ENCODE measurements at places on chromosomes 5 and 9. TPM values are rescaled to one million over a fixed set of nuclear protein-coding genes. Genes with fewer than 3 reads are reported as not detected.
A peak's percentile ranks its signal among the peaks of the same experiment; 100 is the strongest.

GRCh38 chr5:172712610-172713009 is 58.4 kb downstream of the DUSP1 start:
- H3K36me3 ChIP-seq: no peaks in the 10 kb centered on the region
- peak; percentile 52 for DNase-seq
- no peak overlapping the region for H3K27ac ChIP-seq
- no peaks in the 10 kb centered on the region for H3K27me3 ChIP-seq

DNA sequence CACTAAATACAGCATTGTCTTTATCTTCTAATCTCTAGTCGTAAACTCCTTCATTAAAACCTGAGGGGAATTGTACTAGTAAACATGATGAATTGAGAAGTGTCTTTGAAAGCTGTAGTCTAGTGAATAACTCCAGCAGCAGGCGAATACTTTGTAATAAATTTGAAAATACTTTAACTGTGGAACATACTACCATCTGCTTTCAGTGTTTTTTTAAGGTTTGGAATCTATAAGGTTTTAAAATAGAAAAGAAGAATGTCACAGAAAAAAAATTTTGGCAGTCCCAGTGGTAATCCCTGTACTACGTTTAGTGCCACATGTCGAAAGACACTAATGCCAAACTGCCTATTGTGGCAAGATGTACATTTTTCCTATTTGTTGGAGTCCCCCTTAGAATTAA is 379.0 kb upstream of the NUDT12 start:
- H3K36me3 ChIP-seq: no peaks in the 10 kb centered on the region
- H3K27me3 ChIP-seq: no peaks in the 10 kb centered on the region
- H3K4me1 ChIP-seq: no peaks in the 10 kb centered on the region
- DNase-seq: no peak
- H3K4me3 ChIP-seq: no peak overlapping the region
- H3K27ac ChIP-seq: no peak overlapping the region

DNA sequence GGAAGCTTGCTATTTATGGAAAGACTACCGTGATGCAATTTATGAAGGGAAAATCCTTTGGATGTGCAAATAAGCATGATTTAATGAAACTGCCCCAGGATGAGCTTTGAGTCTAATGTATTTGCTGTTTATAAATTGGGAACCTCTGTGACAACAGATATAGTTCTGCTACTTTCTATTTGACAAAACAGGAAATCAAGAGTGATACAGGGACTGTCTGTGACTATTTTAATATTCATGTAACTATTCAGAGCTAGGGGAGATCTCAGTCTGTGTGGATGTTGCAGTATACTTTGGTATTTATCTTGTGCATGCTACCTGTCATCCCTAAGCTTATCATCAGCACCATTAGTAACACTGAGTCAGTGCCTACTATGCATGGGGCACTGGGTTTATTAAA is 132.1 kb downstream of the PDZD2 start:
- no peak for DNase-seq
- no peak overlapping the region for H3K4me3 ChIP-seq
- no peaks in the 10 kb centered on the region for H3K36me3 ChIP-seq
- H3K27ac ChIP-seq: no peak overlapping the region

DNA sequence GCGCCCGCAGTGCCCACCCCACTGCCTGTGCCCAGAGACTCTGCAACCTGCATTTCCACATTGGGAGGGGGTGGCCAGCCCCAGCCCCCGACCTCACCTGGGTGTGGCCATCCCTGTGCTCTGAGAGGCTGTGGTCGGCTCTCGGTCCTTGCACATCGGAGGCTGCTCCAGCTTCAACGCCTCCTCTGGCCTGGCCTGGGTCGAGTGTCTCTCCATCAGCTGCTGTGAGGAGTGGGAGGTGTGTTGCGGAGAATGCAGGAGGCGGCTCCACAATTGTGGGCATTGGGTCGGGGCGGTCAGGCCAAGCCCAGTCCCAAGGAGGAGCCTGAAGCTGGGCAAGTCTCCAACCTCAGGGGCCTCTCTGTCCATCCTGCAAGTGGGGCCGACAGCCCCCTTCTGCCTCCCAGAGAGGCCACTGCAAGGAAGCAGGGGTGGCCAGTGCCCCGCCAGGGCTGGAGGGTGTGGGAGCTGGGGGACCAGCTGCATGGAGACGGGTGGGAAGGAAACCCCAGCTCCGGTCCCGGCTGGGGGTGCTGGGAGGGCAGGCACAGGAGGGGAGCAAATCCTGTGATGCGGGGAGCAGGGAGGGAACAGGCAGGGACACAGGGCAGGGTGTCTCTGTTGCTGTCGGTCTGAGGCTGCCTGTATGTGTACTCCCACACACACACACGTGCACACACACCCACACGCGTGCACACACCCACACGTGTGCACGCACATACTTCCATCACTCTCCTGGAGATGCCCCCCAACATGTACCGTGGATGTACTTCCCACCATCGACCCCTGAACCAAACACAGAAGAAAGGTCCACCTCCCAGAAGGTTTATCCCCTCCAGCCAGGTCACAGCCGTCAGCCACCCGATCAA is 28.9 kb downstream of the CCDC187 start:
- no peak overlapping the region for H3K27ac ChIP-seq
- H3K36me3 ChIP-seq: no peaks in the 10 kb centered on the region
- no peaks in the 10 kb centered on the region for H3K27me3 ChIP-seq

The EQTN gene
- total RNA-seq: not detected

The SPINK7 gene
- not detected for total RNA-seq

DNA sequence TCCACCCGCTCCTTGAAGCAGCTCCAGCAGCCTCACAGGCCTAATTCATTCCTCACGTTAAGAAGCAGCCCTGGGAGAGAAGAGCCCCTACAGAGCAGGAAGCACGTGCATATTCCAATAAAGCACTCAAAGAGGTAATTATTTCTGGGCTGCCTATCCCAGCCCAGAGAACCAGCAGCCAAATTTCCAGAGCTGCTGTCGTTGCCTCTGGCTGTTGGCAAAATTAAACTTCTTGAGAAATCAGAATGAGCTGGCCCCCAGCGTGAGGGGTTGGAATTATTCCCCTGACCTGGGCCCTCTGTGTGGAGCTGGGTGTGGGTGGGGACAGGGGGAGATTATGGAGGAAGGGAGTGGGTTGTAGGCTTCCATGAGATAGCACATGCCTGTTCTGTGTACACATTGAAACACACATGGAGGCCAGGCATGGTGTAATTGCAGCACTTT is 86.8 kb upstream of the HSPA9 start:
- no peaks in the 10 kb centered on the region for H3K36me3 ChIP-seq
- DNase-seq: no peak
- no peak overlapping the region for H3K4me3 ChIP-seq
- H3K4me1 ChIP-seq: peaks cover 19% of the 10 kb centered on the region
- H3K27ac ChIP-seq: no peak overlapping the region

DNA sequence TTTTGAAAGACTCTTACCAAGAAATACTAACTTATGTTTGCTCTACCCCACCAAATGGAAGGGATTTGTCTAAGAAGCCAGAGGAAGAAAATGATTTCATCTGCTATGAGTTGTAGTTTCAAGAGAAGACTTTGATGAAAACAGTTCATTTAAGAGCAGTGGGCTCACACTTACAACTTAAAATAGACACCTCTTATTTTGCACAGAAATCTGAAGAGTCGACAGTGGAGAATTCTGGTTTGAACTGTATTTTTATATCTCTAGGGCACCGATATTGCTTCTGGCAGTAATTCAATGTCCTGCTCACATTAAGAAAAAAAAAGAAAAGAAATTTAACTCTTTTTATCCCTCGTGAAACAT is 1.9 kb upstream of the DAB2 start:
- peak overlapping the region; percentile 85 for H3K27ac ChIP-seq
- H3K27me3 ChIP-seq: peaks cover 5% of the 10 kb centered on the region
- no peak overlapping the region for H3K4me3 ChIP-seq
- no peaks in the 10 kb centered on the region for H3K36me3 ChIP-seq
- H3K4me1 ChIP-seq: peaks cover 57% of the 10 kb centered on the region

DNA sequence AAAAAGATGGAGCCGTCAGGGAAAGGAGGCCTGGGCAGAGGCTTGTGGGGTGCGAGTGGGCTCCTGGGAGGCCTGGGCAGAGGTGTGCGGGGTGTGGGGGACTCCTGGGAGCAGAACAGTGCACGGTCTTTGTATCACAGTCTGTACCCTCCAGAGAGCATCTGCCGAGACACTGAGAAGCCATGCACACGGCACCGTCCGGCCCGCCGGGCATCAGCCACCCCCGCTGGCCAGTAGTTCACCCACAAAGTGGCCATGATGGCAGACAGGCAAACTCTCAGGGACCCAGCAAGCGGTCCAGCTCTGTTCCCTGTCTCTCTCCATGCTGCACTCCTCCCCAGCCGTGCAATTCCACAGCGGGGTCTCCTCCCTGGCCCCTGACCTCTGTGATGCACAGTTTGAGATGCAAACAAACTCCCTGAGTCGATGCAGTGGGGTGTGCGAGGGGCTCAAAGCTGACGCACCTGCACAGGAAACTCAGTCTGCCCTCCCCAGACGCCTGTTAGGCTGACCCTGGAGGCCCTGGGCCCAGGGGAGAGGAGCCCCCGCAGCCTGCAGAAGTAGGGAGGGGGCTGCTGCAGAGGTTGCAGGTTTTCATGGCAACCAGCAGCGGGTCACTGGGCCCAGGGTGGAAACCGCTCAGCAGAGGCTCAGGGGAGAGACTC is 9.1 kb upstream of the GPSM1 start:
- no peaks in the 10 kb centered on the region for H3K36me3 ChIP-seq
- DNase-seq: no peak
- no peak overlapping the region for H3K4me3 ChIP-seq
- no peaks in the 10 kb centered on the region for H3K27me3 ChIP-seq

DNA sequence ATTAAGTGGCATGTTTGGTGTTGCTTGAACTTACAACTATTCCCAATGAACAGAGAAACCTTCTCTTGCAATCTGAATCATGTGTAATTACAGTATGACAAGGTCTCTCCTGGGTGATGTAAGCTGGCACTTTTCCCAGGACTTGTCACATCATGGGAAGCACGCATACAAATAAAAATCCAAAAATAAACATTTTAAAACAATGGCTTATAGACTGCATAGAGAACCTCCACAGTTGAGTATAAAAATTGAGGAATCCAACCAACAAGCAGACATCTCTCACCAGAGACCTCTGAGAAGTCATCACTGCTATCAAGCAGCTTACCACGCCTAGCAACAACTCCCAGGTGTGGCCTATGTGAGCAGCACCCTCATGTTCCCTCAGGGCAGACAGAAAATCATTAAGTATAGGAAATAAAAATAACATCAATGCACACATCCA is 3.9 kb downstream of the MLLT3 start:
- DNase-seq: no peak
- no peak overlapping the region for H3K4me3 ChIP-seq
- no peak overlapping the region for H3K27ac ChIP-seq
- no peaks in the 10 kb centered on the region for H3K27me3 ChIP-seq
- H3K36me3 ChIP-seq: no peaks in the 10 kb centered on the region

The KIF27 gene
- 11.3 TPM for total RNA-seq

DNA sequence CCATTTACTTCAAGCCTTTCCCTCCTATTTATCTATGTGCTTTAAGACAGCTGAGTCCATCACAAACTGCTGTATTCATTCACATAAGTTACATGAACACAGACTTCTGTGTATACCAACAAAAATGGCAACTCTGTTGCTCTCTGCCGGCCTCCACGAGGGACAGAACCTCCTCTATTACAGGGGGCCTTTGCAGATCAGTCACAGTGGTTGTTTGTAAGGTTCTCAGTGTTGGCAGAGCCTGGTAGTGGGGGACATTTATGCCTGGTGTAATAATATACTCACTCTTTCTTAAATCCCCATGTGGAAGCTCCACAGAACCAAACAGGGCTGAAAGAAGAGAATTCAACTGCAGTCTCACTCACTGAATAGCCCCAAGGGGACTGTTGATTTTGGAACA is 76.5 kb downstream of the SLC1A1 start:
- H3K27me3 ChIP-seq: no peaks in the 10 kb centered on the region
- no peaks in the 10 kb centered on the region for H3K4me1 ChIP-seq
- no peak for DNase-seq
- H3K27ac ChIP-seq: no peak overlapping the region
- H3K36me3 ChIP-seq: no peaks in the 10 kb centered on the region

The PAX5 gene
- 51.3 TPM for total RNA-seq

The CDX1 gene
- not detected for total RNA-seq

DNA sequence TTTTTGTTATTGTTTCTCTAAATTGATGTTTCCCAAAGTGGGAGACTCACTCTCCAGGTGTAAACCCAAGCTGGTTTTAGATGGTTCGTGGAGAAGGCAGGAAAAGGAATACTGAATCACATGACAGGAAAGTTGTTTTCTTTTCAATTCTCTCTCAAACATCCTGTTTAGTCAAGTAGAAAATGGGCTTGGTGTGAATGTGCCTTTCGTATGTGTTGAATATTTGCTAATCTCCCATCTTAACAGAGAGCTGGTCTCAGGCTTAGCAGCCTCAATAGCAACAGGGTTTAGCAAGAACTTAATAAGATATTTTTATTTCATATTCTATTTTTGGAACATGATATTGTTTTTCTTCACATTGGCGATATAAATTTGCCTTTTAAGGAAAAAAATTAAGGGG is 119.7 kb downstream of the INSYN2B start:
- no peak for DNase-seq
- no peaks in the 10 kb centered on the region for H3K27me3 ChIP-seq
- peaks cover 6% of the 10 kb centered on the region for H3K36me3 ChIP-seq
- H3K4me3 ChIP-seq: no peak overlapping the region

GRCh38 chr5:175094461-175094860 is 349.5 kb downstream of the DRD1 start:
- no peak for DNase-seq
- no peaks in the 10 kb centered on the region for H3K36me3 ChIP-seq
- H3K27ac ChIP-seq: no peak overlapping the region
- H3K27me3 ChIP-seq: no peaks in the 10 kb centered on the region

DNA sequence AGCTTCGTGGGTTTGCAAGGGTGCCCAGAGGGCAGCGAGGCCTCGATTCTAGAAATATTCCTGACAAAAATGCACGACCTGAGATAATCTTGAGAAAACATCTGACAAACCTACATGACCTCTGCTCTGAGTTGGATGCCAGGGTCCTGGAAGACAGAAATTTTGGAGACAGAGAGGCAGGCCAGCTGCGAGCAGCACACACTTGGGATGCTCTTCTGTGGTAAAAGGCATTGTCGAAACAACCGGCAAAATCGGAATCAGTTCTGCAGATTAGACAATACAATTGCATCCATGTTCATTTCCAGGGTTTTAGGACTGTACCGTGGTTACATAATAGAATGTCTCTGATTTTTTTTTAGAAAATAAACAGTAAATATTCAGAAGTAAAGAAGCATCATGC is 74.2 kb downstream of the GADD45G start:
- H3K4me3 ChIP-seq: no peak overlapping the region
- H3K27ac ChIP-seq: no peak overlapping the region
- DNase-seq: no peak
- H3K27me3 ChIP-seq: no peaks in the 10 kb centered on the region
- no peaks in the 10 kb centered on the region for H3K4me1 ChIP-seq
- H3K36me3 ChIP-seq: no peaks in the 10 kb centered on the region

The WNT8A gene
- total RNA-seq: not detected
